Retina (tissue), 1 donor: ENCODE measurements at places on chromosomes 5 and 9.
A peak's percentile ranks its signal among the peaks of the same experiment; 100 is the strongest.

GRCh38 chr9:95435074-95435728 is 81.6 kb downstream of the PTCH1 start:
- no peak for DNase-seq

DNA sequence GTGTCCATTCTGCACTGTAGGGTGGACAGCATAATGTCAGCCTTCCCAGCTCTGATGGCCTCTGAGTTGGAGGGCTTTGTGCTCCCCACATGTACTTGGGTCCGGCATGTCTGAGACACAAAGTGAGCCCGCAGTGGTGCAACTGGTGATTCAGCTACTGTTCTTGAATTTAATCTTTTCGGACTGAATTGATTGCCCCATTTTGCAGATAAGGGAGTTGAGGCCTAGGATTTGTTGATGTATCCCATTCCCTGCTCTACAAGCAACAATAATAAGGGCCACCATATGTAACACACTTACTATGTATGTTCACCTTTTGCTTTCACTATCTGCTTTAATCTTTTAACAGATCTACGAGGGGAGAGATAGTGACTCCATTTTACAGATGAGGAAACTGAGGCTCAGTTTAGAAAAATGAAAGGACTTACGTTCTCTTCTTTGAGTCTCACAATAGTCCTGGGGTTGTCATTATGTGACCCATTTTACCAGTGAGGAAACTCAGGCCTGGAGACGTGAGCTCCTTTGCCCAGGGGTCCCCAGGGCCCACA is 4.5 kb downstream of the GSN start:
- no peak for DNase-seq

- no peak for DNase-seq
These were observed 122.3 kb upstream of the RAI14 start for GRCh38 chr5:34533582-34534522.

- no peak for DNase-seq
These were observed 177.3 kb upstream of the ADAMTSL1 start for GRCh38 chr9:18296702-18297055.

GRCh38 chr9:8648271-8648845 is 848.8 kb upstream of the DMAC1 start:
- DNase-seq, result no peak

- no peak for DNase-seq
These were observed 79.2 kb downstream of the BOD1 start for GRCh38 chr5:173537228-173537627.

- DNase-seq, result no peak
These were observed 115.0 kb upstream of the CTSV start for GRCh38 chr9:97153967-97154366.

GRCh38 chr9:92146610-92147009 is 31.4 kb upstream of the SPTLC1 start:
- no peak for DNase-seq

GRCh38 chr5:173830421-173830820 is 57.7 kb upstream of the CPEB4 start:
- DNase-seq, result no peak

GRCh38 chr5:30401479-30402058 is 791.9 kb upstream of the CDH6 start:
- DNase-seq, result peak; percentile 44

GRCh38 chr5:78005021-78005785 is 229.1 kb upstream of the TBCA start:
- DNase-seq, result no peak

DNA sequence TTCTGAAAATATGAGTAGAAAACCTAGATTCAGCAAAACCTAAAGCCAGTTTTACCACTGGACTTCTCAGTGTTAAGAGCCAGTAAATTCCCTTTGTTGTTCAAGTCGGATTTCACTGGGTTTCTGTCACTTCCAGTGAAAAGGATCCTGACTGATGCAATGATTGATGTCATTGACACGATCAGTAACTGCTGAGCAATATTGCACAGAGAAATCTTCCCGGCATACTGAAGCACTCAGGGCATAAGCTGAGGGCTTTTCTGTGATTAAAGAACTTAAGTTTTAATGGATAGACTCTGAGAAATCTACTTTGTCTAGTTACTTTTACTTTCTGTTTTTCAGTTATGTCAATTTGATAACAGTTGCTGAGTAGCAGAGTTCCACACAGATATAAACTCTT is 61.9 kb downstream of the DENND1A start:
- DNase-seq, result peak; percentile 12

DNA sequence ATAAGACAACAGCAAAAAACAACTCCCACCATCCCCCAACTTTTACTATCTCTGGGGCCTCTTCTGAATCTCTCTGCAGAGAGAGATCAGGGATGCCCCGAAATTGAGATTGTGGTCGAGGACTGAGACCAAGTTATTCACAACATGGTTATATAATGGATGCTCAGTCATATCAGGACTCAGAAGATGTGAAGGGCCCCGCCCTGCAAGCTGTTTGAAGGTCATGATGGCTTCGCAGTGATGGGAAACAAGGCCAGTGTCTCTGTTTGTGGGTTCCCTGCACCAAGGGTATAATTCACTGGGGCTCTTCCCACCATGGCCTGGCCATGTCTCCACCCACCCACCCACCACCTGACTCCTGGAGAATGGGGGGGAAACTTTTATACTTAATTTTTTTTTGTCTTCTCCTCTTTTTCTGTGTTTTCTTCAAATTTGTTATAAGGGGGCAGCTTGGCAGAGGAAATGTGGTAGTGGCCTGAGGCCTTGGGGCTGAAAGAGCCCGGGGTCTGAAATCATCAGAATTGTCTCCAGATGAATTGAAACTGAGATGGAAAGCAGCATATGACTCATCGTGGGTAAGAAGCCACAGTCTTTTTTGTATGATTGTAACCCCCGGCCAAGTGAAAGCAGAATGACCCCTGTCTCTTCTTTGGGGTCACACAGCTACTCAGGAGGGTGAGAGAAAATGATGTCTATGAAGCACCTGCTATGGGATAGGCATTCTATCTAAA is 15.0 kb upstream of the TEX48 start:
- no peak for DNase-seq

DNA sequence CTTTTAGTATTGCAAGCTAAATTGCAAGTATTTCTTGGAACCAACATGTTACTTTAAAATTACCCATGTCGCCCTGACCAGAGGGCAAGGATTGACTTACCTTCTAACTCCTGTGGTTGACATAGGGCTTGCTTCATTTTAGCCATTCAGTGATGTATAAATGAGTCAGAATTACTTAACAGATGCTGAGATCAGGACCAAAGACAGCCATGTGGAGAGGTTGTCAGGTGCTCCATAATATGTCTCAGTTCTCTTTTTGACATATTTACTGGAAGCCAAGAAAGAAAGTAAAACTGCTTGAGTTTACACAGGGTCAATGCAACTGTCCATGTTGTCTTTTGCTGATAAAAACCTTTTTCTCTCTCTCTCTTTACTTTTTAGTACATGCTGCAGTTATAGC is 33.2 kb downstream of the F2RL2 start:
- no peak for DNase-seq

- no peak for DNase-seq
These were observed 54.6 kb upstream of the RXRA start for GRCh38 chr9:134271338-134272301.

DNA sequence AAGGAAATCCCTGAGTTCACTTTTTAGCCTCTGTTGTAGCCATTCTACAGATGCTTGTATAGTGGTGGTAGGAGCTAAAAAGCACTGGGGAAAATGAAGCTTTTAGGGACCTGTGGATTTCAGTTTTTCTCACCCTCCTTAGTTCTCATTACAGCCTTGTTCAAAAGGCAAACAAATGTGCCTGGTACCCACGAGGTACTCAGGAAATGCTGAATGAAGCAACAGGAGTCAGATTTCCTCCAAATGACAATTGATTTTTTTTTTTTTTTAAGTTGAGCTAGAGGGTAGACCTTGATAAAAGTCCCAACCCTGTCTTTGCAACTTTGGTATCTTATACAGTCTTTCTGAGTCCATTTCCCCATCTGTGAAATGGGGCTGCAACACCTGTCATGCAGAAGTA is 21.3 kb upstream of the TMOD1 start:
- DNase-seq, result no peak

DNA sequence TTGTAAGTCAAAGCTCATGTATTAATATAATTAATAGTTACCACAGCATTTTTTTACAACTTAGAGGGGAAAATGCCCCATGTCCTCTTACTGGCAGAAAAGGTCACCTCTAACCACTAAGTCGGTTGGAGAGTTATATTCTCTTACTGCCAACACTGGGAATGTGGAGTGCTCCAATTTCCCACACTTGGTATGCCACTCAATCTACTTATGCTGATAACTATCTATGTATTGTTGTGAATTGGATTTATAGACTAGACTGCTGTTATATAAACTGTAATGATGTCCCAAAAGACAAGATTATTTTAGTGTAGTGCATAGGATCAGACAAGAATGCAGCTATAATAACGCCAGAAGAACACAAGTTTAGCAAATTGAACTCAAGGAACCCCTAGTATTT is 2385.2 kb upstream of the C9orf72 start:
- no peak for DNase-seq

DNA sequence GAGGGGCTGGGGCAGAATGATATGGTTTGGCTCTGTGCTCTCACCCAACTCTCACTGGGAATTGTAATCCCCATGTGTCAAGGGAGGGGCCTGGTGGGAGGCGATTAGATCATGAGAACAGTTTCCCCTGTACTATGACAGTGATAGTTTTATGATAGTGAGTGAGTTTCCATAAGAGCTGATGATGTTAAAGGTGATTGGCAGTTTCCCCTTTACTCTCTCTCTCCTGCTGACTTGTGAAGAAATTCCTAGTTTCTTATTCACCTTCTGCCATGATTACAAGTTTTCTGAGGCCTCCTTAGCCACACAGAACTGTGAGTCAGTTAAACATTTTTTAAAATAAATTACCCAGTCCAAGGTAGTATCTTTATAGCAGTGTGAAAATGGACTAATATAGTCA is 120.4 kb upstream of the CDH9 start:
- DNase-seq, result no peak

DNA sequence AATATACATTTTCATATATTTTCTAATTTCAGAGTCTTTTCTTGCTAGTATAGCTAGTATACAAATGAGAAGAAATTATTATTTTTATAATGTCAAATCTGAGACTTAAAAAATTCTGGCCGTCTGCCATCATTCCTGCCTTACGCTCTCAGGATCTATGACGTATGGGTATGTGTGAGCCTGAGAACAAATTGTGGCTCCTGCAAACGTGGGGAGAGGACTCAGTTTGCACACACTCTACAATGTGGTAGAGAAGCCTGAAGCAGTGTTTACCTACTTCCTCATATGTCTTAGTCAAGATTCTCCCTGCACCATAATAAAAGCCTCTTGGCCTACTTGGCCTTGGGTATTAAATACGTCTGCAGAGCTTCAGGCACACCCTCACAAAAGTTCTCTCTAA is 825.4 kb downstream of the SEMA5A start:
- DNase-seq, result peak; percentile 3

DNA sequence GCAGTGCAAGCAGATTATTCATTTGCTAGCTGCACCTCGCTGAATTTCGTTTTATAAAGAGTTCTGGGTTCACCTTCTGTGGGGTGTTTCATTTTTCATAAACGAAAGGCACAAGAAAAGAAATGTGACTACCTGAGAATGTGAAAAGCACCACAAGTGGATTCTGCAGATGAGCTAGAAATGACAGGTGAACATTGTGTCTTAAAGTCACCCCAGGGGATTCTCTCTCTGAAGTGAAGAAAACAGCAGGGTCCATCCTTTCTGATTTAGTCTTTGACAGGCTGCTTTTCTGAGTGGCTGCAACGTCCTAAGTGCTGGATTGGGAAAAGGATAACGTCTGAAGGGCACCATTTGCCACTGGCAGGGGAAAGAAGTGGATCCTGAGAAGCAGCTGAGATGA is 469.3 kb downstream of the SPATA31D1 start:
- DNase-seq, result peak; percentile 26

- no peak for DNase-seq
These were observed 41.1 kb downstream of the G3BP1 start for GRCh38 chr5:151812757-151813309.

GRCh38 chr5:135435467-135436330 is 11.4 kb downstream of the DCANP1 start:
- no peak for DNase-seq

- no peak for DNase-seq
These were observed 62.9 kb downstream of the SPIN1 start for GRCh38 chr9:88451160-88451559.

GRCh38 chr9:136178773-136179075 is 26.2 kb downstream of the LHX3 start:
- DNase-seq, result no peak

- no peak for DNase-seq
These were observed 276.9 kb downstream of the SEMA5A start for GRCh38 chr5:9269014-9269413.

- DNase-seq, result no peak
These were observed 64.8 kb downstream of the COL27A1 start for GRCh38 chr9:114220061-114220541.

- DNase-seq, result no peak
These were observed 32.4 kb downstream of the CDC42SE2 start for GRCh38 chr5:131296213-131296672.

GRCh38 chr9:6054280-6055099 is 39.1 kb upstream of the RANBP6 start:
- peak; percentile 57 for DNase-seq
